Subcutaneous adipose tissue (tissue), 4 donors: ENCODE measurements at places on chromosomes 3 and 15. TPM values are rescaled to one million over a fixed set of nuclear protein-coding genes. Genes with fewer than 3 reads are reported as not detected.

GPR171 gene
- total RNA-seq, result 2.6 TPM

KLHL40 gene
- not detected for total RNA-seq

RNF123 gene
- 18.9 TPM for total RNA-seq

CYP1A1 gene
- total RNA-seq, result 9.0 TPM

KCNMB3 gene
- total RNA-seq, result 2.2 TPM

GOLGA8O gene
- 0.75 TPM for total RNA-seq
